ENCODE measurements at places on chromosomes 1 and 21.
A peak's percentile ranks its signal among the peaks of the same experiment; 100 is the strongest.

DNA sequence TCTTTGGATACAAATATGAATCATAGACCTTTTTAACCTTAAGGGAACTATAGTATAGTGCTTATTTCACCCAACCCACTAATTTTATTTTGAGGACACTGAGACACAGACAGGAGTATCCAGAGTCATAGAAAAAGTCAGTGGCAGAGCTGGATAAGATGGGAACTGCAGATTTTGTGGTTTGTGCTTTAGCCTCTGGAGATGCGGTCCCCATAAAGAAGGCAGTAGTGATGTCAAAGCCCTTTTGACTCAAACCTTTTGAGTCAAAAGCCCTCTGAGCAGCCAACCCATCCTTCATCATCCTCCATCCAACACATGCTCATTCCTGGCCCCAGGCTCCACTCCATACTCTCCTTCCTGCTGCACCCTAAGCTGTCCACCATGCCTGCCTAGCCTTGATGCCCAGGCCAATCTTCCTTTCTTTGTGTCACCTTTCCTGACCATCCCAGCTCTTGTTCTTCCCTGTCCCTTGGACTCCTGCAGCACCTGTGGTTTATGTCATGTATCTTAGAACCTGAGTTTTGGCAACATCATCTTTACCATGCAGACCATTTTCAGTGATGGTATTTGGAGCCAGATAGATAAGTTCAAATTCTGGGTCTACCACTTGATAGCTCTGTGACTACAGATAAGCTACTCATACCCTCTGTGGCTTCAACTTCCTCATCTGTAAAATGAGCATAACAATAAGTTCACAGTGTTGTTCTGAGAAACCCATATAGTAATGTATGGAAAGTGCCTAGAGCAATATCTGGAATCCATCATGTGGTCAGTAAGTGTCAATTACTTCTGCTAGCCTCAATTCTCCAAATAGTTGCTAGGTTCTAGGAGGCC is 20.1 kb downstream of the SLAMF1 start:
- DNase-seq: no peak

DNA sequence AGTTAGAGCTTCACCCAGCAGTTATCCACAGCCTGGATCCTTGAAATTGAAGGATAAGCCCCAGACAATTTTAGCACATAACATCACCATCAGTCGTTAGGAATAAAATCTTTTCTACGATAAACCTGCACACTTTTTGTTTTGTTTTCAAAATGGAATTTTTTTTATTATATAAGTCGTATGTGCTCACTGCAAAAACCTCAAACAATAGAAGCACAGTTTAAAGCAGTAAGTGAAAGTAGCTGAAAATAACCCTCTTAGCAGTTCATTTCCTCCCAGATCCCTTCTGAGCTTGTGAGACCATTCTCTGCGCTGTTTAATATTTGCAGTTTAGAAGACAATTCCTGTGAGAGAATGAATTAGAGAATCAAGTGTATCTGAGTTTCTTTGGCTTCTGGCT is 38.3 kb downstream of the ELK4 start:
- peak; percentile 28 for DNase-seq

GRCh38 chr1:93720956-93721626 is 39.5 kb upstream of the BCAR3 start:
- no peak for DNase-seq

GRCh38 chr21:21137986-21138385 is 139.8 kb downstream of the NCAM2 start:
- no peak for DNase-seq

DNA sequence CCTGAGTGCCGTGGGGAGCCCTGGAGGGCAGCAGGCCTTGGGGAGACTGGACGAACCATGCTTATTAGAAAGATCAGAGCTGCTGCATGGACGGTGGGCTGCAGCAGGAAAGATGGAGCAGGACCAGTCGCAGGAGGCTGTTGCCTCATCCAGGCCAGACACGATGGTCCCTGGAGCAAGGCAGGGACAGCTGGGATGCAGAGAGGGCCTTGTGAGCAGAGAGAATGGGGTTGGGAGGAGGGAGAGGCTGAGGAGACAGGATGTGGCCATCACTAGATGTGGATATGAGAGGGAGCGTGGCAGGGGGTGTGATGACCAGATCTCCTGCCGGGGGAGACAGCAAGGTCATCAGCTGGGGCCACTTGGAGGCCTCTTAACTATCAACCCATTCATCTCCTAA is 727.6 kb downstream of the PTPRU start:
- no peak for DNase-seq

DNA sequence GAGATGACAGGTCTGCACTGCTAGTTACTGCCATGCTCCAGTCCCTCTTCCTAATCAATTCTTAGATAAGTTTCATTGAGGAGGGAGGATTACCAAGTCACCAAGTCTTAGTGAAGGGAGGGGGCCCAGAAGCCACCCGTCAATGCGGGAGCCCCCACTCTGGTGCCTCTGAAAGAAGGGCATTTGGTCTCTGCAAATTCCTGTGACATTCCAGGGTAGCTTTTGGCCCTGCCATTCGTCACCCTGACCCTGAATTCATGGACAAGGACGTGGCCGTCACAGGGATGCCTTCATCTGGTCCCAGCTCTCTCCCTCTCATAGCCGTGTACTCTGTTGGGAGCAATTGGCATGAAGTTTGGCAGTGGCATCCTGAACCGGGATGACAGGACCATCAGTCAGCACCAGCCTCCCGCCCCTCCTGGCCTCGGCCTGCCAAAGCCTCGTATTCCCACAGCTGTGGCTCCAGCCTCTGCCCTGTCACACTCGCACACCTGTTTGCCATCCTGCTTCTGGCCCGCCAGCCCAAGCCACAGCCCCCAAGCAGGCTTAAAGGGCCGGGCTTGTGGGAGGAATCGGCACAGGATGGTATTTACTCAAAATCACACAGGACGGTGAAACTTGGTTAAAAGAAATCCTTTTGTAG is 150.7 kb downstream of the CLIC6 start:
- DNase-seq: no peak

DNA sequence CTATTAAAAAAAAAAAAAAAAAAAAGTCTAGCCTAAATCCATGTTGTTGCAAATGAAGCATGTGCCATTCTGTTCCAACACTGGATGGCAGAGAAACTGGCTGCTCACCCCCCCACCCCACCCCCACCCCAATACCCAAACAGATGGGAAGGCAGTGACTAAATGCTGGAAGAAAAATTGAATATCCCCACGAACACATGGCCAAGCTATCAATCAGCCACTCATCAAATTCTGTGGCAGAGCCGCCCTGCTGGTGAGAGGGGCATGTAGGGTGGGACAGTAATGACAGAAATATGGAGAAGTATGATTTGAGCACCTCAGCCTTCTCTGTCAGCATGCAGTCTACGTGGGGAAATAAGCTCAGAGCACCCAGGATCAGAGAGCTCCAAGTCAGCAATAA is 34.1 kb downstream of the OPTC start:
- DNase-seq: no peak

GRCh38 chr1:8562222-8562621 is 244.3 kb downstream of the SLC45A1 start:
- no peak for DNase-seq

Measured in CD4-positive, alpha-beta T cell treated with Interleukin-1 beta for 1 hour (primary cell).